ENCODE measurements at places on chromosomes 7 and 10.

DNA sequence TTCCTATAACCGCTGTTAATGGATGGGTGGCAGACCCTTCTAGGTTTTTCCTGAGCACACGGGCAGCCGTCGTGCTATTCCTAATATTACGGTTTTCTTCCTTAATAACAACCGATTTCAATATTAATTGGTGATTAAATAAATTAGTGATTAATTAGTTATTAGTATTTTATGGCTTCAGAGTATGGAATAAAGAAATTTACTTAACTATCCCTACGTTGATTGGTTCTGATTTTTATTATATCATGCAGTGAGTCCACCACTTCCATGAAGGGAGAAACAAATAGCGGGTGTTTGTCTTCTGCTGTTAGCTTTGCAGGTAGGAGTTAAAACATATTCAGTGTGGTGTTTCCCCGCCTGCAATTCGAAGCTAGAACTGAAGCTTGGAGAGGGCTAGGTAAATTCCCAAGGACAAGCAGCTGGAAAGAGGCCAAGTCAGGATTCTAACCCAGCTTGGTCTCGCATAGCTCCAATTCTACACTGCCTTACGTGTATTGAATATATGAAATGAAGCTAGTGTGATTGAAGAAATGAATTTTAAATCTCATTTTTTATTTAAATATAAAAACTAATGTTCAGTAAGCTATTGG is 928 bp upstream of the CSTF2T start:
- no peak for DNase-seq

DNA sequence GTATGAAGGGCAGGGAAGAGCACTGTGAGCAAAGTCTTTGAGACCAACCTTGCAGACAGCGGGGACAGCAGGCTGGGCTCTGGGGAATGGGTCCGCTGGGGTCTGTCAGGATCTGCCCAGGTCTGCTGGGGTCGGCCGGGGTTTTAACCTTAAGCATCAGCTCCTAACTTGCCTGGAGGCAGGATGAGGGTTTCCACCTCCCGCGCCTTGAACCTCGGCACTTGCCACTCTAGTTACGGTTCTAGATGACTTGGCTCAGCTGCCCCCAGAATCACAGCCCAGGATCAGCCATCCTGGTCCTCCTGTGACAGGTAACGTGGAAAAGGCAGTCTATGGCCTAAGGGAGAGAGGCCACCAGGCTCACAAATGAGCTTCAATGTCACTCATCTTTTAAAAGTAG is 50.4 kb upstream of the CACUL1 start:
- DNase-seq: no peak

- no peak for DNase-seq
These were observed 31.6 kb downstream of the YKT6 start for GRCh38 chr7:44232396-44232795.

- no peak for DNase-seq
These were observed 18.5 kb upstream of the LMOD2 start for GRCh38 chr7:123637203-123637602.

- no peak for DNase-seq
These were observed 146.8 kb downstream of the HIBADH start for GRCh38 chr7:27515933-27516332.

GRCh38 chr10:22705527-22705926 is 8.9 kb downstream of the PIP4K2A start:
- no peak for DNase-seq

DNA sequence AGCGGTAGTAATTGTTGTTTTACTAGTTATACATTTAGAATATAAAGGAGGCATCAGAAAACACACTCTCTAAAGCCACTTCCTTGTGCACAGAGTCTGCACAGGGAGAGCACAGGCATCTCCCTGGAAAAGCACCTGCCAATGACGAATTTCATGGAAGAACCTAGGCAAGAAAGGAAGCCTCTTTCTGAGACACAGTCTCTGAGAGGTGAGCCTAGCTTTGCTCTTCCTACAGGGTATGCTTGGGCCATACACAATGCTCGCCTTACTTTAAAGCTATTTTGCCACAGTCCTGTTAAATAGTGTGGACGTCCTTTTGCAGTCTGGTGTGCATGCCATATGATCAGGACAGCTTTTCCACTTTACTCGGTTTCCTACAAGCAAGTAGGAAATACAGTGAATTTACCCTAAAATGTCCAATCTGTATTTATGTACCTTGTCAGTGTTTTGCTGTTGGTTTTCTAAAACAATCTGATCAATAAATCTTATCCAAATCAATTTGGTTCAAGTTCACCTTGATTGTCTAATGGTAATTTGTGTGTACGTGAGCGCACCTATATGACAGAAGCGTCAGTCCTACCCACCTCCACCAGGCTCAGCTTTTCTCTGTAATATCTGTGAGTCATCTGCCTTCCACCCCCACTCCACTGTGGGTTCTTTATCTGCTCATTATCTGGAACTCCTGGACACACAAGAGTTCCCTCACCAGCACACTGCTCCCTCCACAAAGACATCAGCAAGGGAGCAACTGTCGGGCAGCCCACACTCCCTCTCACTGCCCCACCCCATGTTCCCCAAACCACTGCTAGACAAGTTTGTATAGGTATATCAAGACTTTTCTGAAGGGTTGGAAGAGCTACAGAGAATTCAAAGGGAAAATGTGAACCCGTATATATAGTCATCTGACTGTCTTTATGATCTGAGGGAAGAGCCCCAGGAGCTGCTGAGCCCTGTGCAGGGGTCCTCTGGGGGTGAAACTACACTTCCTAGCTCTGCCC is 65.2 kb downstream of the KLHDC10 start:
- no peak for DNase-seq

DNA sequence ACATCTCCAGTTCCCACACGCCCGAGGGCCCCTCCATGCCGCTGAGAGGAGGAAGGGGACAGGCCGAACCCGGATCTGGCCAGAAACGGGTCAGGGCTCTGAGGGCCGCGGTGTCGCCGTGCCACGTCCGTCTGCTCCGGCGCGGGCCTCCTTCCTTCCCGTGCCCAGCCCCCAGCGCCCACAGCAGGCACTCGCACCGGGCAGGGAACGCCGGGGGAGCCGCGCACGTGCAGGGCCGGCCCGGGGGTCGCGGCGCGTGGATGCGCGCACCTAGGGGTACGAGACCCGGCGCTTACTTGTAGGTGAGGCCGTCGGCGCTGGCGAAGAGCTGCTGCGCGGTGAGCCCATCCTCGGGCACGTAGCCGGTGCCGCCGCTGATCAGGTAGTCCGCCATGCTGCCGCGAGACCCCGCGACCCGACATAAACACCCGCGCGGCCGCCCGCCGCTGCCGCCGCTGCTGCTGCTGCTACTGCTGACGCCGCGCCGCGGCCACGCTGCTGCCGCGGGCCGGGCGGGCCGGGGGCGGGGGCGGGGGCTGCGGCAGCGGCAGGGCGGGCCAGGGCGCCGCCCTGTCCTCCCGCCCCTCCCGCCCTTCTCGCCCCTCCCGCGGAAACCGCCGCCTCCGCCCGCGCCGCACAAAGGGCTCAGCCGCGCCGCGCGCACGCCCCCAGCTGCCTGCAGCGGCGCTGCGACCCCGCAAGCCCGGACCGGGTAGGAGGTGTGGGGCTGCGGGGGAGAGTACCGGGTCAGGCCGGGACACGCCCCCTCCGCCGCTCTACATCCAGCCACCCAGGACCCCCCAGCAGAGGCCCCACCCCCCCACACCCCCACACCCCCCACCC is 4.1 kb downstream of the IMPDH1 start:
- no peak for DNase-seq

- DNase-seq: peak; percentile 30
These were observed 21.4 kb downstream of the GPR146 start for GRCh38 chr7:1065585-1066241.

GRCh38 chr10:108388706-108389105 is 1224.2 kb upstream of the SORCS1 start:
- DNase-seq: no peak

- no peak for DNase-seq
These were observed 327.2 kb upstream of the KCND2 start for GRCh38 chr7:119945822-119946221.

GRCh38 chr10:116961406-116962251 is 43.4 kb downstream of the SHTN1 start:
- DNase-seq: peak; percentile 85

DNA sequence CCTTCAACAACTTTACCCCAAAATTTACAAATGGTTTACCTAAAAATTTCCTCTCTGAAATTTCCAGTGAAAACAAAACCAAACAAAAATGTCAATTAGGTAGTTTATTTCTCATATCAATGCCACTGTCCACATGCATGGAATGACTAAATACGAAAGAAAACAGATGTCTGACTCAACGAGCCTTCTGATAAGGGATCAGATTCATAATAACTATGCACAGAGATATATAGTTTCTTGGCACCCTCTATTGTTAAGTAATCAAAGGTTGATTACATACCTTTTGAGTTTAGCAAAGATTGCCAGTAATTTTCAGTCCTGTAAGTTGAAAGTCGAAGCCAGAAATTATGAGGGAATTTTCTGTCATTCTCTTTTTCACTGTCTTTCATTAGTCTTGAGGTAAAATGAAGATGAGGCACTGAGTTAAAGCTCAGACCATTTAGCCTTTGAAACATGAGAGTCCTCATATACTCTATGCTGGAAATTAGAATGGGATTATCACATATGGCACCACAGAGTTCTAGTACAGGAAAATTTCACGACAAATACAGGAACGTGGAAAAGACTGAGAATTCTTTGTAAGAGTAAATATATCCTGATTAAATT is 519.1 kb upstream of the ANKRD30A start:
- no peak for DNase-seq

DNA sequence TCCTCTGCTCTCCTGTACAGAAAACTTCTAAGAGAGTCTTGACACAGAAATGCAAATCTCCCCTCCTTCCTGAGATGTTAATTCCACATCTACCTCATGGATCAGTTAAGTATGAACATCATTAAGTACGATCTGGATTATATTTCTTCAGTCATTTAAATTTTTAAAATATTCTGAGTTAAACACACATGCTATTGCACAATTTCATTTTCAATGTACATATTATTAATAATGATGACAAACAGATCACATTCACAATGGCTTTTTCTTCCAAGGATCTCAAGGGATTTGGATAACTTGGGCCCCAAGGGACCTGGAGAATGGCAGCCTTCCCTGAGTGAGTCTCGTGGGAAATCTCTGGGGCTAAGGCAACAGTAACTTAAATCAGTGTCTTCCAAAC is 16.2 kb downstream of the BEND7 start:
- DNase-seq: no peak

GRCh38 chr10:131792011-131792651 is 108.7 kb upstream of the PPP2R2D start:
- DNase-seq: no peak

GRCh38 chr7:825386-825785 is 6.9 kb upstream of the SUN1 start:
- DNase-seq: no peak

DNA sequence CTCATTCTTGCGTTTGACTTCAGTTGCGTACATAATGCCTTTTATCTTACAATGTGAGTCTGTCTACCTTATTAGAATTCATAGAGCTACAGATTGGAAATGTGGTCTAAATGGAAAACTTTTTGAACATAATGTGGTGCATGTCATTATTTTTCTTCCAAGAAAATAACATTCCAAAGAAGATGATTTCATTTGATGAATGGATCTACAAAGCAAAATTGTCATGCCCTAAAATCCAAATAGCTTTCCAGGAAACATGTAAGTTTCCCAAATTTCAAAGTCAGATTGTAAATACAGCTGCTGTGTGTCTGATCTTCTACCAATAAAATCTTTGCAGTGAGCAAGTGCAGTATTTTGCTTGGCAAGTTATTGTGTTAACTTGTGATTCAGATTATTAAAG is 101.8 kb upstream of the FZD8 start:
- DNase-seq: no peak

DNA sequence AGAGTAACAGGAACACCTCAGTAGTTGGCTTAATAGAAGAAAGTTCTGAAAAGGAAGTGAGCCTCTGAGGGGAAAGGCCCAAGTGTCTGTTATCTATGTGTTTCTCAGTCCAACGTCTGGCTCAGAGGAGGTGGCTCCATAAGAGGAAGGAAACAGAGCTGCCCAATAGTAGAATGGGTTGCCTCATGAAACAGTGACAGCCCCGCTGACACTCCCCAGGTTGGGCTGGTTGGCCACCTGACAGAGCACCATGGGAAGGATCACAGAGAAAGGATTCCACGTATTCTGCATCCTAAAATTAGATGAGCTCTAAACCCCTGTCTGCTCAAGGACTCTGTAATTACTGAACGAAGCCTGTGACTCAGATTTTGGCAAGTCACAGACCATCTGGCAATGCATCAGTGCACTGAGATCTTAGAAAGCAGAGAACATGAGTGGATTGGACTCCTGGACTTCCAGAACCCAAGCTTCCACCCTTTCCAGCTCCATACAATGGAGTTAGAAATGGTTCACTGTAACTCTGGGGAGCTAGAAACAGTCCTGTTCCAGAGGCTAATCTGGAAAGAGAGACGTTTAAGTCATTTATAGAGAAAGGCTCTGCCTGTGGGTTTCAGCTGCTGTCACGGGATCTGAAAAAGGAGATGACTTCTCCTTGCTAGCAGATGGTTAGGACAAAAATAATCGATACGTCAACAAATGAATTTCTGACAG is 2.9 kb downstream of the PKD2L1 start:
- DNase-seq: no peak

DNA sequence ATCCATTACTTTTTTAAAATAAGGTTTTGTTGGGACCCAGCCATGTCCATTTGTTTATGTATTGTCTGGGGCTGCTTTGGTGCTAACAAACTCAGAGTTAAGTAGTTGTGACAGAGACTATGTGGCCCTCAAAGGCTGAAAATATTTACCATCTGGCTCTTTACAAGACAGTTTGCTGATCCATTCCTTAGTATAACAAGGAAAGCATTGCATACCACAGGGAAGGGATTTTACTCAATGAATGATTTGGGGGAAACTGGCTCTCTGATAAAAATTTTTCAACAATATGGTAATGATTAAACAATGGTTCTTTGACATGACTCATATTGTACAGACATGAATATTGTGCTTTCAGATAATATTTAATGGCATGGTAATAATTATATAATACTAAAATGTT is 738.1 kb downstream of the KCNMA1 start:
- DNase-seq: no peak

- DNase-seq: no peak
These were observed 52.1 kb downstream of the WIPF3 start for GRCh38 chr7:29858191-29858951.

GRCh38 chr7:73682745-73683055 is 553 bp downstream of the DNAJC30 start:
- no peak for DNase-seq

GRCh38 chr7:145398758-145399157 is 562.9 kb upstream of the TPK1 start:
- DNase-seq: no peak

- DNase-seq: no peak
These were observed 12.4 kb downstream of the DUSP5 start for GRCh38 chr10:110510086-110510485.
